NCI-H1092 treated with DMSO at 0.1 percent for 48 hours (cell line): ENCODE measurements at places on chromosomes 5 and 9.

DNA sequence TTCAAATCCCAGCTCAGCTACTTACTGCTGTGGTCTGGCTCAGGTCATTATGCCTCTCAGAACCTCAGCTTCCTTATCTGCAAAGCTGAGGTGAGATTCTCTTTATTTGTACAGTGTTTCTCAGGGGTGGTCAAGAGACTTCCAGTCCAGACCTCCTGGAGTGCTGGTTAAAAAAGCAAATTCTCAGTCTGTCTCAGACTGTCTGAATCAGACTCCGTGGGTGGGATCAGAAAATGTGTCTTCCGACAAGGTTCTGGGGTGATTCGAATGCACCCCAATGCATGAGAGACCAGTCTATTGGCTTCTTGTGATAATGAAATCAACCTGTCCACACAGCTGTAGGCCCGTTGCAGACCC lies 137.7 kb upstream of the SMIM23 start:
- no peak for DNase-seq

DNA sequence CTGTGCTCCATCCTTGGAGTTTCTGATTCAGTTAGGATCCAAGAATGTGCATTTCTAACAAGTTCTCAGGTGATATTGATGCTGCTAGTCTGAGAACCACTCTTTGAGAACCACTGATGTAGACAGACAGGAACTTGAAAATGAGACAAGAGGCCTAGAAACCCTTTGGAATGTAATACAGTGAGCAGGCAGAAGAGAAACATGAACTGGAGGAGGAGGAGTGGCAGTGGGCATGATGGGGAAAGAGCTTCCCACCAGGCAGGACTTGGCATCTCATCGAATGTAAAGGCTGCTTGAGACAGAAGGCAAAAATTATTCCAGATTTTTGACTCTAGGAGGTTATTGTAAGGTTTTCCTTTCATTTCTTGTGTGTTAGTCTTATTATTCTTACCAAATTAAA lies 295.8 kb upstream of the SGCD start:
- no peak for DNase-seq

GRCh38 chr5:41482715-41483114 lies 27.7 kb downstream of the PLCXD3 start:
- no peak for DNase-seq

- no peak for DNase-seq
Observed at GRCh38 chr5:67283275-67283987, 86.8 kb upstream of the CD180 start.

GRCh38 chr9:119588874-119589744 lies 219.9 kb upstream of the BRINP1 start:
- DNase-seq, result peak; percentile 5

GRCh38 chr5:107724642-107725041 lies 53.9 kb upstream of the EFNA5 start:
- DNase-seq, result no peak

GRCh38 chr9:101457003-101457402 lies 21.4 kb upstream of the ALDOB start:
- peak; percentile 8 for DNase-seq

DNA sequence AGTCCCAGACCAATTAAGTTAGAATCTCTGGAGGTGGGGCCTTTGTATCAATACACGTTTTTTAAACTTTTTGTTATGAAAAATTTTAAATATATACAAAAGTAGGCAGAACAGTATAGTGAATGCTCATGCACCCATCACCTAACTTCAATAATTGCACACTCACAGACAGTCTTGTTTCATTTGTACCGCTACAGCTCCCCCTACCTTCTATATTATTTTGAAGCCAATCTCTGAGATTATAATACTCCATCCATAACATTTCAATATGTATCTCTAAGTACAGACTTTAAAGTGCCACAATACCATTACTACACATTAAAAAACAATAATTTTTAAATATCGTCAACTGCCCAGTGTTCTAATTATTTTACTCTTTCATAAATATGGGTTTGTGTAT lies 32.9 kb downstream of the ISL1 start:
- DNase-seq, result no peak

- DNase-seq, result no peak
Observed at GRCh38 chr5:76371960-76372322, 31.1 kb upstream of the IQGAP2 start.

DNA sequence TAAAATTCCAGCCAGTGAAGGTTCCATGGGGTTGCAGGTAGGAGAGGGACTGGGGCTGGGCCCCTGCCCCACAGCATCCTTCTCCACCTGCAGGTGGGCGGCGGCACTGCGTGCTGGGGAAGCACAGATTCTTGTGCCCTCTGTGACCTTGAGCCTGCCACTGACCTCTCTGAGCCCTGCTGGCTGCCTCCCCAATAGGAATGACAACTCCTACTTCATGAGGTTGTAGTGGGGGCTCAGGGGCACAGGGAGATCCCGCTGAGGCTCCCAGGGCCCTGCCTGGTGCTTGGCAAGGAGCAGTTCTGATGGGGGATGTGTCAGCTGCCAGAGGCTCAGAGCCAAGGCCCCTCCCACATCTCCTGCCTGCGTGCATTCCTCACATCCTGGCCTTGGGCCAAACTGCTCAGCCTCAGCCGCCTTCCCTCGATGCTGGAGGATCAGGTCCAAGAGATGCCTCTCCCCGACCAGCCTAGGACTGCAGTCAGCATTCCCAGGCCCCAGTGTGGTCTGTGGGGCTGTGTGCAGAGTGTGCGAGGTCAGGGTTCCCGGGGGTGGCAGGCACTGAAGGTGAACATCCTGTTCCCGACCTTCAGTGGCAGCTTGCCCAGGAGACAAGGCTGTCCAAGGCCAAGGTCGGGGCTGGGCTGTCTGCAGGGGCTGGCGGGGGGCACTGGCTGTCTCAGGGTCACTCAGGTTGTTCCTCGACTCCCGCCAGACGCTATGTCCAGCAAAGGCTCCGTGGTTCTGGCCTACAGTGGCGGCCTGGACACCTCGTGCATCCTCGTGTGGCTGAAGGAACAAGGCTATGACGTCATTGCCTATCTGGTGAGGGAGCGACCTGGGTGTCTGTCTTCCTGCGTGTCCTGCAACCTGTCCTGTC lies 7.0 kb downstream of the ASS1 start:
- DNase-seq, result peak; percentile 89

DNA sequence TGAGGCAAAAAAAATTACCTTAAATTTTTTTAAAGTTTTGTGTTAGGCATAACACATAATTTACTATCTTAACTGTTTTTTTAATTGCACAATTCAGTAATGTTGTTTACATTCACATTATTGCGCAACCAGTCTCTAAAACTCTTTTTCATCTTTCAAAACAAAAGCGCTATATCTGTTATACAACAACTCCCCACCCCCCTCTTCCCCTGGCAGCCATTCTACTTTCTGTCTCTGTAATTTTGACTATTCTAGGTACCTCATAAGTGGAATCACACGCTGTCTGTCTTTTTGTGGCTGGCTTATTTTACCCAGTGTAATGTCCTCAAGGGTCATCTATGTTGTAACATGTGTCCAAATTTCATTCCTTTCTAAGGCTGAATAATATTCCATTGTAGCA lies 241.5 kb upstream of the DMRT1 start:
- no peak for DNase-seq

DNA sequence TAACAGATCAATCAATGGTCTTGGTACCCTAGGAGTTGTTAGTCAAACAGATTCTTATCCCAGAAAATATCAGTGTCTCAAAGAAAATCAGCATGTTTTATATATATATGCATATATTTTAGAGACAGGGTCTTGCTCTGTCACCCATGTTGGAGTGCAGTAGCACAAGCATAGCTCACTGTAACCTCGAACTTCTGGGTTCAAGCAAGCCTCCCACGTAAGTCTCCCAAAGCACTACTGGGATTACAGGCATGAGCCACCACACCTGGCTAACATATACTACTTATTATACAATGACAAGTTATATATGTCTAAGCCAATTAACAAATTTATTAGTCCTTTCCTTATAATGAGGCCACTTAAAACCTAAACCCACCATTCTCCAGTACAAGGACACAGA lies 10.4 kb downstream of the RAB14 start:
- DNase-seq, result no peak

GRCh38 chr9:130341839-130342713 lies 76.5 kb downstream of the HMCN2 start:
- DNase-seq, result no peak

DNA sequence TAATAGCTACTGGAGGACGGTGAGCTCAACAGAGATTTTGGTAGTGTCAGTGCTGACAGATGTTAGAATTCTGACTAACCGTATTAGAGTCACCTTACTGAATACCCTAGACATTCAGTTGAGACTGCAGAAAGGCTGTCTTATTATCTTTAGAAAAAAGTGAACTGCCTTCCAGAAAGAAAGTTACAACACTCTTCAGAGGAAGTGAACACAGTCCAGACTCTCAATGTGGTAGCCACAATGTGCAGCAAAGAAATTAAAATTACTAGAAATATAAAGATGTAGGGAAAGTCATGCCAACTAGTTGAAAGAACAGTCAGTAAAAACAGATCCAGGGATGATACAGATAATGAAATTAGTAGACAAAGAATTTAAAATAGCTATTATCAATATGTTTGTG lies 47.1 kb upstream of the COL15A1 start:
- DNase-seq, result no peak
